Activated T-cell treated with anti-CD3 and anti-CD28 coated beads, Interleukin-2, amount 50 U/mL, for 72 hours (primary cell): ENCODE measurements at places on chromosomes 13 and 19. TPM values are rescaled to one million over a fixed set of nuclear protein-coding genes. Genes with fewer than 3 reads are reported as not detected.
A peak's percentile ranks its signal among the peaks of the same experiment; 100 is the strongest.

- H3K4me3 ChIP-seq = peak overlapping the region; percentile 97
- peak overlapping the region; percentile 81 for H3K27ac ChIP-seq
- H3K36me3 ChIP-seq = peaks cover 3% of the 10 kb centered on the region
- no peaks in the 10 kb centered on the region for H3K27me3 ChIP-seq
- DNase-seq = peak; percentile 41
Observed at GRCh38 chr19:4456843-4457653, 546 bp downstream of the UBXN6 start.

- H3K4me1 ChIP-seq = no peaks in the 10 kb centered on the region
- H3K27ac ChIP-seq = no peak overlapping the region
- no peaks in the 10 kb centered on the region for H3K36me3 ChIP-seq
- H3K27me3 ChIP-seq = peaks cover 8% of the 10 kb centered on the region
- no peak for DNase-seq
Observed at GRCh38 chr13:47661076-47661475, 340.0 kb downstream of the SUCLA2 start.

GRCh38 chr19:14772467-14772866, 5.9 kb downstream of the ADGRE2 start:
- no peak overlapping the region for H3K4me3 ChIP-seq
- H3K27ac ChIP-seq = no peak overlapping the region
- H3K4me1 ChIP-seq = peaks cover 10% of the 10 kb centered on the region
- H3K27me3 ChIP-seq = peaks cover 11% of the 10 kb centered on the region
- H3K36me3 ChIP-seq = no peaks in the 10 kb centered on the region

DNA sequence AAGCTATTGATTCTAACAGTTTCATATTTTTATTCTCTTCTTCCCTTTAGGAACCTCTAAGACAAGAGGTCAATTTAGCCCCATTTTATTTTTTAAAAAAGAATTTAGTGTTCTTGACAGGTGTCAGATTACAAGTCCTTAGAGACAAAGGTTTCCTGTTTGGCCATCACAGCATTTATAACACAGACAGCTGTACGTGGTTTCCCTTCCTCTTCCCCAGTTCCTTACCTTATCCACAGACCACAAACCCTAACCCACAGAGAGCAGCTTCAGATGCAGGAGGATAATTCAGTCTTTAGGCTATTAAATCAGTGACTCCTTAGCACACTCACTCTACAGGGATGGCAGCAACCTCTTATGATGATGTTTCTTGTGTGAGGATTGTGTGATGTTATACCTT, 1210.1 kb downstream of the DIAPH3 start:
- DNase-seq = no peak
- H3K4me3 ChIP-seq = no peak overlapping the region
- H3K36me3 ChIP-seq = no peaks in the 10 kb centered on the region
- no peak overlapping the region for H3K27ac ChIP-seq

DNA sequence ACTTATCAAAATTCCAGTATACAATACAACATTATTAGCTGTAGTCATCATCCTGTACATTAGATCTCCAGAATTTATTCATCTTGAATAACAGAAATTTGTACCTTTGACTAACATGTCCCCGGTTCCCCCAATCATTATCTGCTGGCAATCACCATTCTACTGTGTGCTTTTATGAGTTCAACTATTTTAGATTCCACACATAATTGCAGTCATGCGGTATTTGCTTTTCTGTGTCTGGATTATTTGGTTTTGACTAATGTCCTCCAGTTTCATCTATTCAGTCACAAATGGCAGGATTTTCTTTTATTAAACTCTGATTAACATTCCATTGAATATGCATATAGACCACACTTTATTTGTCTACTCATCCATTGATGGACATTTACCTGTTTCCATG, 530.7 kb upstream of the SLITRK1 start:
- H3K36me3 ChIP-seq = no peaks in the 10 kb centered on the region
- no peak for DNase-seq
- no peaks in the 10 kb centered on the region for H3K27me3 ChIP-seq
- H3K4me3 ChIP-seq = no peak overlapping the region

GRCh38 chr13:104967836-104968630, 1567.4 kb downstream of the EFNB2 start:
- no peaks in the 10 kb centered on the region for H3K27me3 ChIP-seq
- H3K27ac ChIP-seq = no peak overlapping the region
- no peak overlapping the region for H3K4me3 ChIP-seq
- H3K4me1 ChIP-seq = no peaks in the 10 kb centered on the region
- H3K36me3 ChIP-seq = no peaks in the 10 kb centered on the region
- DNase-seq = no peak

- H3K36me3 ChIP-seq = no peaks in the 10 kb centered on the region
- DNase-seq = no peak
- no peak overlapping the region for H3K27ac ChIP-seq
- H3K4me1 ChIP-seq = no peaks in the 10 kb centered on the region
Observed at GRCh38 chr19:28028881-28029444, 1184.0 kb downstream of the UQCRFS1 start.

DNA sequence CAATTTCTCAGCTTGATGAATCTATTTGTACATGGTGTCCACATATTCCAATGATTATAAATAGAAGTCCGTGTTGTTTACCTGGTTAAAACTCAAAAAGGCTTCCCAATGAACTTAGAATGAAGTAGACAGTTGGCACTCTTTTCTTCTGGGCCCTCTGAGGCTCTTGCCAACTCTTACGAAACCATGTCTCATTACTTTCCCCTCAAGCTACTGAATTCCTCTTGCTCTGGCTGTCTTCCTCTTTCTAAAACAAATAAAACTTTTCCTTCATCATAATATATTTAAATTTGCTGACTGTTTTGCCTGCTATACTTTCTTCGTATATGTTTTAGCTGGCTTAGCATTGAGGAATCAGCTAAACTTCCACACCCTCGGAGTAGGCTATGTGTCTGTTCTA, 139.7 kb downstream of the SLITRK6 start:
- no peak overlapping the region for H3K4me3 ChIP-seq
- H3K4me1 ChIP-seq = no peaks in the 10 kb centered on the region
- no peaks in the 10 kb centered on the region for H3K27me3 ChIP-seq

- H3K4me3 ChIP-seq = no peak overlapping the region
- no peaks in the 10 kb centered on the region for H3K27me3 ChIP-seq
- DNase-seq = no peak
- H3K27ac ChIP-seq = no peak overlapping the region
- H3K4me1 ChIP-seq = no peaks in the 10 kb centered on the region
Observed at GRCh38 chr13:88376760-88377388, 705.7 kb downstream of the SLITRK5 start.

- H3K4me3 ChIP-seq = peak overlapping the region; percentile 71
- H3K4me1 ChIP-seq = peaks cover 43% of the 10 kb centered on the region
- peak; percentile 16 for DNase-seq
- H3K36me3 ChIP-seq = peaks cover 16% of the 10 kb centered on the region
Observed at GRCh38 chr19:14135985-14136508, 342 bp downstream of the ASF1B start.

DNA sequence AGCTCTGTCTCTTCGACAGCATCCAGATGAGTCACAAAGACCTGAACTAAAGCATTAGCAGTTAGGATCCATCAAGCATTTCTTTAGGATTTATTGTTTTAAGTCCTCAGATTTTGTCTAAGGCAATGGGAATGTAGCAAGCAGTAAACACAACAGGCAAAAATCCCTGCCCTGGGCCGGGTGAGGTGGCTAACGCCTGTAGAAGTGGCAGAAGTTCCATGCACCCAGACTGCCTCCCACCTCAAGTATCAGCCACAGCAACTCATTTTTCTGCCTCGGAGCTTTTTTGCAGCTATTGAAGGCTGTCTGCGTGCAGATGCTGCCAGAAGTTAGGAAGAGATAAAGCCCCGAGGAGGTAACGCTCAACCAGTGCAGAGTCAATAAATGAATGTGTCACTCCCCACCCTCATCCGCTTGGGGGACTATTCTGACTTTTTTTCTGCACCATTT, 47.1 kb upstream of the MRI1 start:
- no peak overlapping the region for H3K4me3 ChIP-seq
- H3K27ac ChIP-seq = no peak overlapping the region
- DNase-seq = no peak
- H3K4me1 ChIP-seq = no peaks in the 10 kb centered on the region
- H3K36me3 ChIP-seq = peaks cover 3% of the 10 kb centered on the region

- no peak overlapping the region for H3K27ac ChIP-seq
- H3K4me3 ChIP-seq = no peak overlapping the region
- DNase-seq = no peak
- H3K36me3 ChIP-seq = peaks cover 4% of the 10 kb centered on the region
- peaks cover 19% of the 10 kb centered on the region for H3K4me1 ChIP-seq
Observed at GRCh38 chr19:46080561-46080960, 39.8 kb upstream of the IGFL4 start.

DNA sequence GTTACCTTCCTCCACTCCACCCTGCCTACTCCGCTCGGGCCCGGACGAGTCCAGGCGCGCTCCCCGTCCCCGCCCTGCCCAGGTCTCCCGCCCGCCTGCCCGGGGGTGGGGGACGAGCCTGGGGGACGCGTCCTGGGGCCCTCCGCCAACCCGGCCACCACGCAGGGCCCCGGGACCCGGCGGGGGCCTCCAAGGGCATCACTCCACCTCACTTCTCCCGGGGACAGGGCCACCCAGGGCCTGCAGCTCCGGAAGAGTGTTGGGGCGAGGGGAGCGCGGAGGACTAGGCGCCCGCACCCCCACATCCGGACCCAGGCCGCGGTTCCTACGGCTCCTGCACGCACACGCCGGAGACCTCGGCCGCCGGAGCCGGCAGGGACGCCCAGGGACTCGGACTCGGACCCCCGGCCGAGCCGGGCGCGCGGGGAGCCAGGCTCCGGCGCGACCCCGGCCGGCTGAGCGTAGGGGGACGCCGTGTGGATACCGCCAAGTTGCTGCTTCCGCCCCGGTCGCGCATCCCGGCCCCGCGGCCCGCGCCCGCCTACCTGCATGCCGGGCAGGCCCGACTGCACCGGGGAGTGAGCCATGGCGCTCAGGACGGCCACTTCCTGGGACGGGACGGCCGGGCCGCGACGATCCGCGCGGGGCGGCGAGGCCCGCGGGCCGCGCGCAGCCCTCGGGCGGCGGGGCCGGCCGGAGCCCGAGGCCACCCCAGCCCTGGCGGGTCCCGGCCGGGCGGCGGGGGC, 534 bp downstream of the STK24 start:
- peaks cover 6% of the 10 kb centered on the region for H3K36me3 ChIP-seq
- DNase-seq = peak; percentile 64
- peak overlapping the region; percentile 100 for H3K27ac ChIP-seq
- H3K27me3 ChIP-seq = no peaks in the 10 kb centered on the region
- H3K4me1 ChIP-seq = peaks cover 47% of the 10 kb centered on the region

- H3K36me3 ChIP-seq = no peaks in the 10 kb centered on the region
- no peak overlapping the region for H3K27ac ChIP-seq
- no peaks in the 10 kb centered on the region for H3K27me3 ChIP-seq
- H3K4me1 ChIP-seq = peaks cover 28% of the 10 kb centered on the region
Observed at GRCh38 chr13:40002016-40002415, 346.6 kb downstream of the COG6 start.

DNA sequence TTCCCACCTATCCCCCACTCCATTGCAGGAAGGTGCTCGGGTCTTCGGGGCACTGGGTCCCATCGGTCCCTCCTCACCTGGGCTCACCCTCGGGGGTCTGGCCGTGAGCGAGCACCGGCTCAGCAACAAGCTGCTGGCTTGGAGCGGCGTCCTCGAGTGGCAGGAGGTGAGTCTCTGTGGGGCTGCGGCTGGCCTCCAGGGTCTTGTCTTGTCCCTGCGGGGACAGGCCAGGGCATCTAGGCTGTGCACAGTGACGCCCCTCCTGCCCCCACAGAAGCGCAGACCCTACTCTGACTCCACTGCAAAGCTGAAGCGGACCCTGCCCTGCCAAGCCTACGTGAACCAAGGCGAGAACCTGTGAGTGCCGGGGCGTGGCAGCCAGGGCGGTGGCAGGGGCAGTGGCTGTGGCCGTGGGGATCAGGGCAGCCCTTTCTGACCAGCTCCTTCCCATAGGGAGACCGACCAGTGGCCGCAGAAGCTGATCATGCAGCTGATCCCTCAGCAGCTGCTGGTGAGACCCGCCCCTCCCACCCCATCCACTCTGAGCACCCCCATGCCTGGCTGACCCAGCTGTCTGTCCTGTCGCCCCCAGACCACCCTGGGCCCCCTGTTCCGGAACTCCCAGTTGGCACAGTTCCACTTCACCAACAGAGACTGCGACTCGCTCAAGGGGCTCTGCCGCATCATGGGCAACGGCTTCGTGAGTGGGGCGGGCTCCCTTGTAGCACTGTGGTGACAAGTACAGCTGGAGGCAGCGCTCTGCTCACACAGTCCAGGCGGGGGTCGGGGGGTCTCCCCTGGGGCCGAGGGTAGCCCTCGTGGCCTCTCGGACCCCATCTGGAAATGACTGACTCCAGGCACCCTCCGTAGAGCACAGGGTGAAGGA, 3.7 kb downstream of the PTOV1 start:
- no peak overlapping the region for H3K27ac ChIP-seq
- peaks cover 7% of the 10 kb centered on the region for H3K36me3 ChIP-seq

DNA sequence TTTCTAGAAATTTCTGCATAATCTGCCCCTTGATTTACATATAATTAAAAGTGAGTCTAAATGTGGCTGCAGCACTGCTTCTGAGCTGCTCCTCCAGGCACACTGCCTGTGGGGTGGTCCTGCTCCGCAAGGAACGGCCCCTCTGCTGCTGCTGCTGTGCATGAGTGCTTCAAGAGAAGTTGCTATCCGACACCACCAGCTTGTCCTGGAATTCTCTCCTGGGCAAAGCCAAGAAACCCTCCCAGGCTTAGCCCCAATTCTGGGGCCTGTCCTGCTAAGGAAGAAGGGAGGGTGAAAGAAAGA, 7.5 kb upstream of the PDCD5 start:
- H3K4me1 ChIP-seq = peaks cover 23% of the 10 kb centered on the region
- H3K36me3 ChIP-seq = no peaks in the 10 kb centered on the region
- DNase-seq = no peak
- H3K4me3 ChIP-seq = peak overlapping the region; percentile 89

GRCh38 chr19:4715529-4716221, 8.0 kb downstream of the DPP9 start:
- no peaks in the 10 kb centered on the region for H3K27me3 ChIP-seq
- peaks cover 9% of the 10 kb centered on the region for H3K36me3 ChIP-seq
- H3K27ac ChIP-seq = no peak overlapping the region

DNA sequence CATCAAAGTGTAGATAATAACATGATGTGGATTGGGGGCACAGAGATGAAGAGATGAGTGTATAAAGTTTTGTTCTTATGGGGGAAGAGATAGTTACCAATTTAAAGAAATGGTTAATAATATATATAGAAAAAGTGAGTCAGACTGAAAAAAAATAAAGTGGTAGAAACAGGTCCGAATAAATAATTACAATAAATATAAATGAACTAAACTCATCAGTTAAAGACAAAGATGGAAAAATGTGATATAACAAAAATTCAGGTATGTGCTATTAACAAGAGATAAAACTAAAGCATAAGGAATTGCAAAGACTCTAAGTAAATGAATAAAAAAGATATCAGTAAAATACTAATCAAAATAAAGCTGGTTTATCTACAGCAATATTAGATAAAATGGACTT, 61.1 kb upstream of the KPNA3 start:
- no peak overlapping the region for H3K4me3 ChIP-seq
- H3K36me3 ChIP-seq = peaks cover 4% of the 10 kb centered on the region
- H3K27me3 ChIP-seq = no peaks in the 10 kb centered on the region
- no peak for DNase-seq
- peaks cover under 1% of the 10 kb centered on the region for H3K4me1 ChIP-seq

- no peaks in the 10 kb centered on the region for H3K36me3 ChIP-seq
- H3K4me3 ChIP-seq = no peak overlapping the region
- H3K4me1 ChIP-seq = no peaks in the 10 kb centered on the region
- no peaks in the 10 kb centered on the region for H3K27me3 ChIP-seq
Observed at GRCh38 chr19:28605501-28606268, 607.3 kb downstream of the UQCRFS1 start.

The CLEC17A gene
- 0.46 TPM for total RNA-seq

The ETV2 gene
- total RNA-seq = 1.7 TPM

The PLIN4 gene
- 0.12 TPM for total RNA-seq

The IL11 gene
- 4.0 TPM for total RNA-seq

The KLK8 gene
- total RNA-seq = not detected

The TPTE2 gene
- 0.30 TPM for total RNA-seq

The C19orf67 gene
- not detected for total RNA-seq
